ENCODE measurements at places on chromosomes 6 and 20.
A peak's percentile ranks its signal among the peaks of the same experiment; 100 is the strongest.

DNA sequence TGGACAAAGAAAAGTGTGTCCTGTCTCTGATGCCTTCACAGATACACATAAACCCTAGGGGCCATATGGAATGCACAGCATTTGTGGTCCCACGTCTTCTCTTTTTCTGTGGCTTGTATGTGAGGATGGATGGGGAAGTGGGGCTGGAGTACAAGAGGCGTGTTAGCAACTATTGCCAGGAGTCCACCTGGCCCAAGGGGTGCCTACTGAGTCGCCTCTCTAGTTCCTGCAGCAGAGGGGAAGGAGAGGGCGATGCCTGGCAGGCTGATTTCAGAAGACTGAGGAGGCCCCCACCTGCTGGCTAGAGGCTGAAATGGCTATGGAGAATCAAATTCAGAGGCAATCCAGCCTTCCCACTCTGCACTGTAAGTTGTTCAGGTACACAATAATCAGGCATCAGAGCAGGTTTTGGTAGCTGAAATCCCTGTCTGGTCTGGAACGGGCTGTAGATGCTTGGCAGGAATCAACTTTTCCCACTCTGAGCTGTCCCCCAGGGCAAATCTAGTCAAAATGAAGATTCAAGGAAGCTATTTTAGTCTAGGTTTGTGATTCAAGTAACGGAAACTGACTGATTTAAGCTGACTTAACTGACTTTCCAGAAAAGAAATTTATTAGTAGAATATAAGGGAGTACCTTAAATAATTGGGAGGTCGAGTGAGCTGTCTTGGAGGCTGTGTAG is 14.9 kb upstream of the PPARD start:
- DNase-seq = peak; percentile 71

GRCh38 chr6:128541261-128541660 is 20.9 kb upstream of the PTPRK start:
- DNase-seq = no peak

GRCh38 chr6:145814035-145814500 is 527 bp downstream of the FBXO30 start:
- DNase-seq = peak; percentile 3

GRCh38 chr6:3579652-3580175 is 122.9 kb upstream of the SLC22A23 start:
- DNase-seq = no peak

- no peak for DNase-seq
Observed at GRCh38 chr6:136677822-136678221, 114.5 kb downstream of the MAP3K5 start.

- DNase-seq = no peak
Observed at GRCh38 chr6:125866433-125866832, 75.7 kb downstream of the NCOA7 start.

- no peak for DNase-seq
Observed at GRCh38 chr6:136644597-136644952, 94.4 kb upstream of the MAP7 start.

DNA sequence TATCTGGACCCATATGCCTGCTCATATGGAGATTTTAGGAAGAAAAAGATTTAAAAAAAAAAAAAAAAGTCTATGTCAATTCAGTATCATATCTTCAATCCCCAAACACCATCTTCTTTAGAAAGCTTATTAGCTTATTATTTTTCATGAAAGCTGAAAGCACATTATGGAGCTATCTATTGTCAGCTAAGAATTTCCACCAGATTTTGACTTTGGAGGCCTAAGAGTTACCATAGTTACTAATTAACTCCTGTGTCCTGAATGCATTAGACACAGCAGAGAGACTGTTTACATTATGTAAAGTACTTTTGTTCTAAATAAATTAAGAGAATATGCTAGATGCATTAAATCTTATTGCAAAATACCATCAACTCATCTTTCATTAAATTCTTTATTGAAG is 255.5 kb upstream of the NRSN1 start:
- no peak for DNase-seq

GRCh38 chr6:82363428-82364086 is at the start of gene TPBG:
Gene TPBG, plus strand, starts transcription at chr6:82363817. Its CDS starts 1,145 bp downstream, at chr6:82364962.
- no peak for DNase-seq

DNA sequence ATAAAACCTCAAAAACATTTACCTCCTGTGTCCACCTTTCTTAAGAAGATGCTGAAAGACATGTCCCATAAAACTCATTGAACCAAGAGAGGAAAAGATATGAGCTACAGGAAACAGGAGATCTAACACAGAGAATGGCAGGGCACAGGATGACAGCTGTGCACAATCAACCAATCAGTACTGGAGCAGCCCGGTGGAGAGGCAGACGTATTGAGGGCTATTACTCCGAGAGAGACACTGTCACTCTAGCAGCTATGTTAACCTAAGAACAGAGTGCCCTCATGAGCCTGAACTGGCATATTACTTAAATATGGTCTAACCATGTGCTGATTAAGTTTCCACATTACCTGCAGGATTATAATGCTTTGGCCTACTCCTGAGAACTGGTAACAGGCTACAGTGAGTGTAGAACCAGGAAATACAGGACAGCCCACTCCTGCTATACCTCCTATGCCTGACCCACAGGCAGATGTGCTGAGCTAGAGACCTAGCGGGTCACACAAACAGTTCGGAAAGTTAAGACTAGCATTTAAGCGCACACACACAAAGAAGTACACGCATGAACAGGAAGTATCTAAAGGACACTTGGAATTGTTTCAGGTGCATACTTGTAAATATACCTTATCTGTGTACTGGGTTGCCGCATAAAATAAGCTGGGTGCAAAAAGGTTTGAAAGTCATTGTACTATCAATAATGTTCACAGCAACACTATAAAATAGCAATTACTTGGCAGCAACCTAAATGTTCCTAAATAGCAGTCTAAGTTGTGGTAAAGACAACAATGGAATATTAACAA is 199.3 kb upstream of the SHLD1 start:
- no peak for DNase-seq

- no peak for DNase-seq
Observed at GRCh38 chr6:41371461-41371991, 36.1 kb downstream of the NCR2 start.

DNA sequence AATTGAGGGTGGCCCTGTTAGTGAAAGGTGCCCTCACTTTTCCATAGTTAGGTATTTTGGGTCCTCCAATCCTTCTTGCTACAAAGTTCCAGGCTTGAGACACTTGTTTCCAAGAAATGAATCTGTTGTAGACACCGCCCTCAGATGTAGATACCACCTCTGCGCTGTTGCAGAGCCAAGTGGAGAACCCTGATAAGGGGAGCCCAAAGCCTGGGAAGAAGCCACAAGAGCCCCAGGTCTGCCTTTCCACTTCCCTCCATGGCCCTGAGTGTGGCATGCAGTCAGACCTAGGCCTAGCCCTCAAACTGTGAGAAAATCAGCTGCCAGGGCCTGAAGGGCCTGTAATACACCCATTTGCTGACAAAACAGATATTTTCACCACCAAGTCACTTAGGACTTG is 37.1 kb downstream of the DTD1 start:
- no peak for DNase-seq

- DNase-seq = no peak
Observed at GRCh38 chr20:4513720-4514119, 208.0 kb upstream of the PRND start.

DNA sequence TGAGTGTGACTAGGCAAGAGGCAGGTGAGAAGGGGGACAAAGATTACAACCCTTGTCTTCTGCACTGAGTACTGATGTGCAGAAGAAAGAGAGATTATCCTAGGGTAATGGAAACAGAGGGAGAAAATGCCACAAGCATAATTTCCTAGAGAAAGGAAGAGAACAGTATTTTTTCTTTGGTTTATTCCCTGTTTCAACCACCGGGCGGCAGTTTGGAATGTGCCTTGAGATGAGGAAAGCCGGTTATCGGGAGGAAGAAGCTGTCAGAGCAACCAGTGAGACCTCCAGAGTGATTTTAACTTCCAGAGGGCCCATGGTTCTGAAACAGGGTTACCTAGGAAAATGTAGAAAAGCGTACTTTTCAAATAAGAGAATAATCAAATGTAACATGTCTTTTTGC is 121.4 kb downstream of the REV3L start:
- no peak for DNase-seq

- DNase-seq = no peak
Observed at GRCh38 chr6:129785047-129785755, 75.2 kb upstream of the ARHGAP18 start.

GRCh38 chr20:61922411-61922810 is 143.3 kb downstream of the TAF4 start:
- no peak for DNase-seq

DNA sequence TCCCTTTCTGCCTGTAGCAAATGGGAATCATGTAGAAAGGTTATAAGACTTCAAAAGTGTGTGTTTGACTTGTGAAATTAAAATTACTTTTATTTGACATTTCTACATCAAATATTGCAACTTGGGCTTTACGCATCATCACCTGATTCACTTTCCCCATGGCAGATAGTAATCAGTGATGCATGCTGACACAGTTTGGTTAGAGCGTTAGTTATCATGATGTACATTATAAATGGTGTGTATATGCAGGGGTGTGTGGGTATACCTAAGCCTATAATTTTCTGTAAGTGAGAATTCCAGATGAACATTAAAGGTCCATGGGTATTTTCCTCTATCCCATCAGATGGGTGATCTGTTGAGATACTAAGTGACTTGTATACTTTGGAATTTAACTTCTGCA is 141.5 kb downstream of the KLHL32 start:
- no peak for DNase-seq

DNA sequence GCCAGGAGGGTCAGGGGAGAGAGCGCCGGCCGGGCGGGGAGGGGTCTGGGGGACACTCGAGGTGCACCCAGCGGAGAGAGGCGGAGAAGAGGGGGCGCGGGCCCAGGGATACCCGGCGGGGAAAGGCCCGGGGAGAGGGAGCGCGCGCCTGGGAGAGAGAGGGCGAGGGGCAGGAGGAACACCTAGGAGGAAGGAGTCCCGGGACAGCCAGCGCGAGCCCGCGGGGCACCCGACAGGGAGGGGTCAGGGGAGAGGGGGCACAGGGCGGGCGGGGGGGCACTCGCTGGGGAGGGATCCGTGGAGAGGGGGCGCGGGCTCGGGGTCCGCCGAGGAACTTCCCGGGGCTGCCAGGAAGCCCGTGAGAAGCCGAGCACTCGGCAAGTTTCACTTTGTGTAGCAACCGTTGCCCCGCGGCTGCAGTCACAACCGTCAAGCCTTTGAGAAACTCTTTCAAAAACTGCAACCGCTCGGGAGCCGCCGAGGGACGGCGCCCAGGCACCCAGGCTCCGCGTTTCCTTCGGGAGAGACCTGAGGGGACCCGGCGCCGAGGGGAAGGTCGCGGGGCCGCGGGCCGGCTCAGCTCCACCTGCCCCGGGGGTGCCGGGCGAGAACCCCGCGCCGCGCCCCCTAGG is 471 bp downstream of the EZR start:
- peak; percentile 70 for DNase-seq

- DNase-seq = no peak
Observed at GRCh38 chr6:154440422-154441043, 70.0 kb downstream of the CNKSR3 start.

GRCh38 chr6:117025310-117025709 is 148.3 kb downstream of the RFX6 start:
- DNase-seq = no peak
